NCI-H1930 (cell line): ENCODE measurements at places on chromosomes 3 and 15.

GRCh38 chr15:62572797-62573196, 407.7 kb upstream of the C2CD4B start:
- DNase-seq, result no peak

- no peak for DNase-seq
Observed at GRCh38 chr3:128051459-128051836, 789 bp upstream of the SEC61A1 start.

DNA sequence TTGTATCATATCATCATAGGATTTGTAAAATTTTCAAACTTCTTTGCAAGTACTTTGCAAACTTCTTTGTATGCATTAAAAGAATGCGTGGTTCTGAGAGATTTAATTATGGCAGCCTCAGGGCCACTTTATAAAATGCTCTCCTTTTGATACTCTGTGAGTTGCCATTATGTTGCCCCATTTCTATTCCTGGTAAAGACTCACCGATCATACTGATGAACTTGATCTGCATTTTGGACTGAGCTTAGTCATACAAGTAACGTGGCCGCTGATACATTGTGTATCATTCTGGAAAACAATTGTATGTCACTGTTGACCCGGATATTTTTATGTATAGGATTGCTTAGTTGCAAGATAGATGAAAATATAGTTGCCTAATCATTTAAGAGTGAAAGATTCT, 38.8 kb downstream of the AKAP13 start:
- DNase-seq, result no peak

DNA sequence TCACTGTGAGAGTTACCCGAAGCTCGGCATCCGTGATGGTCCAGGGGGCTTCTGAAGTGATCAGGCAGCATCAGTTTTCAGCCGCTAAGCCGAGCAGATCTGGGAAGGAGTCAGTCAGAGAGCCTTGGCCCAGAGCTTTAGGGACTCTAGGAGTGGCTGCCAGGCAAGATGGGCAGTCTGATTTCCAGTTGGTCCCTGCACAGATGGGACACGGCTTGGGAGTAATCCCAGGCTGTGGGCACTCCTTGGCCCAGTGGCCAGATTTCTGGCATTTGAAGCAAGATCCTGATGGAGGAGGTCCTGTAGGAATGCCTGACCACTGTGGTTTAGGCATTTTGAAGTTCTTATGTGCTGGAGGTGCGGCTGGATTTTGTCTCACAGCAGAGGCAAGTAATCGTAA, 10.5 kb upstream of the IP6K2 start:
- DNase-seq, result no peak

GRCh38 chr3:170414202-170414663, 4.4 kb upstream of the CLDN11 start:
- peak; percentile 19 for DNase-seq

DNA sequence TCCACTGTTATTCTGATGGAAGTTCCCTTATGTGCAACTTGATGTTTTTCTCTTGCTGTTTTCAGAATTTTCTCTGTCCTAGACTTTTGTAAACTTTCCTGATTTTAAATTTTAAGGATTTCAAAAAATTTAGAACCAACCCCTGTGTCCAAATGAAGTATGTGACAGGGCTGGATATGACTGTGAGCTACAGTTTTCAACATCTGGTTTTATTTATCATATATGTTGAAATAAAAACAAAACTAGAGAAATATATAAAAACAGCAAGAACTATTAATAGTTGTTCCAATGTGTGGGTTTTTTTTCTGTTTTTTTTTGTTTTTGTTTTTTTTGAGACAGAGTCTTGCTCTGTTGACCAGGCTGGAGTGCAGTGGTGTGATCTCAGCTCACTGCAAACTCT, 47.4 kb upstream of the PSMD6 start:
- DNase-seq, result no peak

DNA sequence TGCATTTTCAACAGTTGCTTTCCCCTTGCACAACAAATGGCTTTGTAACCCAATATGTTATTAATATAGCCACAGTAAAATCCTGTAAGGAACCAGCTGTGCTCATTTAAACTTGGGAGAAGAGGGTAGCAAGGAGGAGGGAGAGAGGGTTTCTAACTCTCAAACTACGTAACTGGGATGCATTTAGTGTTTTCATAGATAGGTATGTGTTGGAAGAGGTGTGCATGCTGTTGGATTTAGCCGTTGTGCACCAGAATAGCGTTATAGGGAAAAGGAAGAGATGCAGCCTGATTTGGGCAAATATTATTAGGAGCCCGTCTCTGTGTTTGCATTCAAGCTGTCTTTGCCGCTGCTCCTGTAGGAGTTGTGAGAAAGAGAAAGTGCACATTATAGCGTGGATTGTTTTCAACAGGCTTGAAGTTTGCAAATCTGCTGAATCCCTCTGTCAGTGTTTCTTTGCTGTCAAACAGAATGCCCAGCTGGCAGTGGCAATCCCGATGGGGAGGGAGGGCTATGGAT, 39.4 kb downstream of the ARPP21 start:
- DNase-seq, result no peak
